Transverse colon (tissue), 4 donors: ENCODE measurements at places on chromosomes 2 and 18. TPM values are rescaled to one million over a fixed set of nuclear protein-coding genes. Genes with fewer than 3 reads are reported as not detected.

GRCh38 chr2:240320204-240320993 is 115.1 kb upstream of the GPC1 start:
- DNase-seq, result no peak

DNA sequence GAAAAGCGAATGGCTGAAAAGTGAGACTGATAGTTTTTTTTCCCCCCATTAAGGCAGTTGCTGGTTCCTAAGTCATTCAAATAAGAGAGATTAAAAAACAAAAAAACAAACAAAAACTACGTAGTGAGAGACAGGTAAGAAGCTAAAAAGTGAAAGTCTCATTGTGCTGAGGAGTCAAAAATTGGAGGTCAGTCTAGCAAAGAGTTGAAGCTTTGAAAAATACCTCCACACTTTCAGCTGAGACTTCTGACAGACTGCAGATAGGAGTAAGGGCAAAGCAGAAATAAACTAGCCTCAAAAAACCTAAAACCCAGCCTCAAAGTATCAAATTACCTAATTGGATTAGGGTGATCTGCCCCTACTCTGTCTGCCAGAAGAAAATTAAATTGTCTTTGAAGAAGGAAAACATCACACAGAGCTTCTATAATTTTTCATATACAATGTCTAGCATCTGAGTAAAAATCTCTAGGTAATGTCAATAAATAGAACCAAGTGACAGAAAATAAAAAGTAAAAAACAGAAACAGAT is 10.9 kb upstream of the EIF2AK3 start:
- no peak for DNase-seq

GRCh38 chr2:165193178-165193777 is 10.6 kb downstream of the SCN3A start:
- DNase-seq, result no peak

GRCh38 chr2:168470320-168471162 is 14.5 kb downstream of the CERS6 start:
- no peak for DNase-seq

Gene SOWAHC
- 50.5 TPM for total RNA-seq

DNA sequence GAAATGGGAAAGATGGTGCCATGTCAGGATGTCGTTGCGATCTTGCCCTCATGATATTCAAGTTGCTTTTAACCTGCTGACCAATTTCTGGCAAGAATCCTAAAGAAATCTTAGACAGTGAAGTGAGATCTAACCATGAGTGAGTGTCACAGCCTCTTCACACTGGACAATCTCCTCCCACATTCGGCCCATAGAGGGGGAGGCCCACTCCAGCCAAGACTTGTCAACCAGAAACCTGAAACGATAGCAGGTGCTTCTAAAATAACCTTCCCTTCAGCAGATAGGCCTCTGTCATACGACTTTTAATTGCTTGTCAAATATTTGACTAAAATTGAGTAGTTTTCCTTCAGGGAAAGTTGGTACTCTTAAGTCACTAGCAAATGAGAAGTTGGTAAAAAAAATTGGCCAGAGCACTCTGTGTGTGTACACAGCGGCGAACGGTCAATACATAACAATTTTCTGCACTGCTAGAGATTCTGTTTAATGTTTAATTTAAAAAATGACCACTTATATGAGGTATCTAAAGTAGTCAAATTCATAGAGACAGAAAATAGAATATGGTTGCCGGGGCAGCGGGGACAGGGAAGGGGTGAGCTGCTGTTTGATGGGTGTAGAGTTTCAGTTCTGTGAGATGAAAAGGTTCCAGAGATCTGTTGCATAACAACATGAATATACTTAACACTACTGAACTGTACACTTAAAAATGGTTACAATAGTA is 110.2 kb downstream of the VAPA start:
- DNase-seq, result no peak

DNA sequence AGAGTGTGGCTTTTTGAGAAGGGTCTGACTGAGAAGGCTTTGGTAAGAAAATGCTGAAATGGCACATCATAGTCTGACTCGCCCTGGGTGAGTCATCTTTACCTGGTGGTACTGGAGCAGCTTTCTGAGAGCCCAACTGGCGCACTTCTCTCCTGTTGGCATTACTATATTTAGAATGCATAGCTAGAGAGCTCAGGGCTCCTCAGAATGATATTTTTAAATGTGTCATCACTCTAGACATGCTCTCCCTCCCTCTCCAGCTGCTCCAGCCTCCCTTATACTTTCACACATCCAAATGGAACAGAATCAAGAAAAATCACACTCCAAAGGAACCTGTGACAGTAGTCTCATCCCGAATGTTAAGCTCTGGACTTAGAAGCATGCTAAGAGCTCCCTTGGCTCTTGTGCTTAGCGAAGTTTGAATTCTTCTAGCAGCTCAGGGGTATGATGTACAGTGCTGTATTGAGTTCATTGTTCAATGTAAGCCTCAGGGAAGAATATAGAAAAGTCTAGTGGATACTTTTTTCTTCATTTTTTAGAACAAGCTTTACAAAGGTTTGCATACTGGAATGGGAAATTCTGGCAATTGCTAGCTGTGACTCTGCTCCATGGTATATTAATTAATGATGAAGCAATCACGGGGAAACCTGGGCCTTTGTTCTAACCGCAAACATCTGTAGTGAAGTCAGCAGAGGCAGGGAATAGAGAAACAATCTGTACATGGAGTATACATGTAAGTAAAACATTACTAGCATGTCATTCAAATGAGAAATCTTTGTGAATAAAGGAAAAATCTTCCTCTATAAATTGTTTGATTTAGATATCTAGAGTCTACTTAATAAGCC is 751.2 kb upstream of the NRXN1 start:
- no peak for DNase-seq

DNA sequence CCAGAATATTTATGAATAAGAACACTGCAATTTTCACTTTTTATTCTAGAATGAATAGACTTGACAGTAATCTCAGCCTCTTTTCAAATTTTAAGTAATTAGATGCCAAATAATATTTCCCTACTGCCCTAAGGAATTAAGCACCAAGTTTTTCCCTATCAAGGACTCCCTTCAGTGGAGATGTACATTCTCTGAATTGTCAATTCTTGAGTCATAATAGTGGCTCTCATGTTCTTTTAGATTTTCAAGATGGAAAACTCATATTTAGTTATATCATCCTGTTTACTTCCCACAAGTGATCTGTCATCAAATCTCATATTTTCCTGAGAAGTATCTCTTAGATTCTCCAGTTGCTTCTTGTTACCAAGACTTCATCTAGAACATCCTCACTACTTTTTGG is 1248.9 kb upstream of the CHAC2 start:
- DNase-seq, result no peak

Gene MEIS1
- total RNA-seq, result 25.9 TPM

Gene IL1R2
- 13.5 TPM for total RNA-seq

DNA sequence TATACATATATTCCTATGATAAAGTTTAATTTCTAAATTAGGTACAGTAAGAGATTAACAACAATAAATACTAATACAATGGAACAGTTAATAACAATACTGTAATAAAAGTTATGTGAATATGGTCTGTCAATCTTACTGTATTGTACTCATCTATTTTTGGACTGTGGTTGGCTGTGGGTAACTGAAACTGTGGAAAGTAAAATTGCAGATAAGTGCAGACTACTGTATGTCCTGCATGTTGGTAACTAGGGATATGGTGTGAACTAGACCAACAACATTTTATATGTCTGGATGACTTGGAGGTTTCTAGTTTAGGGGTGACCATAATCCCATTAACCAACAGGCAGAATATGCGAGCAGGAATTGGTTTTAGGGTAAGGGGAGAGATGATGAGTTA is 23.3 kb downstream of the PHLPP1 start:
- DNase-seq, result no peak

- DNase-seq, result no peak
These were observed 24.9 kb upstream of the PID1 start for GRCh38 chr2:229296016-229296415.

Gene VAMP8
- total RNA-seq, result 113 TPM

DNA sequence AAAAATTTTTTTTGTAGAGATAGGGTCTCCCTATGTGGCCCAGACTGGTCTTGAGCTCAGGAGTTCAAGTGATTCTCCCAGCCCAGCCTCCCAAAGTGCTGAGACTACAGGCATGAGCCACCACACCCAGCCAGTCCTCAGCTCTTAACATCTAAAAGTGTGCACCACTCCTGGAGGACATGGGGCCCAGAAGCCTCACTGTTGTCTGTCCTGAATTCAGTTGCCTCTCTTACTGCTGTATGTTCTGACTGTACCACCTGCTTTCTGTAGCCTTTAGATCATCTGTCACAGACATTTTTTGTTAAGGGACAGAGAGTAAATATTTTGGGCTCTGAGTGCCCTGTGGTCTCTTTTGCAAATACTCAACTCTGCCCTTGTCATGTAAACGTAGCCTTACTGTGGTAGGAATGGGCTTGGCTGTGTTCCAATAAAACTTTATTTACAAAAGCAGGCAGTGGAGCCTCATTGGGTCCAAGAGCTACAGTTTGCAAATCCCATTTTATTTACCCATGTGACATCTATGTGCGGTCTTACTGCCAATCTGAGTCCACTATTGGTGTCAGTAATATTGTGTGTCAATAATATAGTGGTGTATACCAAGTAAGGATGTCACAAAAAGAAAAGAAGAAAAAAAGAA is 38.1 kb downstream of the TMEM37 start:
- no peak for DNase-seq

Gene TSPYL6
- total RNA-seq, result not detected

Gene CFAP65
- 0.64 TPM for total RNA-seq

DNA sequence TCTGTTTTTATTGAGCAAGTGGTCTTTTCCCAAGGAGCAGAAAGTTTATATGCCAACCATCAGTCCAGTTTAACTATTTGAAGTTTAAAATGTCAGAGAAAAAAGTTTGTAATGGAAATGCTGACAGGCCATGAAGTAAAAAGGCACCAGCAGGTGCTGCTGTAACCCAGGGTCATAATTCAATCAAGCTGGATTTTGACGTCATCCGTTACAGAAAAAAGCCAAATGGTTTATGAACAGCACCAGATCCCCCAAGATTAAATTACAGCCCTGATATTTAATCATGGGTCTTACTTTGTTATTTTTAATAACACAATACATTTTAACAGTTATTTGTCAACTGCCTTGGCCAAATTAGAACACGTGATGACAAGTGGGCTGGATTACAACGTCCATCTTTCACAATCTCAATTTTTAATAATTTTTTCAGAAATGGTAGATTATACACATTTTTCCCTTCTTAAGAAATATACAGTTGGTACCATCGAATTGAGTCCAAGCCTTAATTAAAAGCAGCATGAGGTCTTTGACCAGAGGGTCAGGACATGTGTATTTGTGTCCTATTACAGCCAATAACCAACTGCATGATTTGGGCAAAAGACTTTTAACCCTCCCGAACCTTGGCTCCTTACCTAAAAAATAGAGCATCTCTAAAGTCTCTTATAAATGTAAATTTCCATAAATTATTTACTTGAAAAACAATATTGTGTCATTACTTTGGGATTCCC is 10.0 kb downstream of the TCF4 start:
- no peak for DNase-seq

DNA sequence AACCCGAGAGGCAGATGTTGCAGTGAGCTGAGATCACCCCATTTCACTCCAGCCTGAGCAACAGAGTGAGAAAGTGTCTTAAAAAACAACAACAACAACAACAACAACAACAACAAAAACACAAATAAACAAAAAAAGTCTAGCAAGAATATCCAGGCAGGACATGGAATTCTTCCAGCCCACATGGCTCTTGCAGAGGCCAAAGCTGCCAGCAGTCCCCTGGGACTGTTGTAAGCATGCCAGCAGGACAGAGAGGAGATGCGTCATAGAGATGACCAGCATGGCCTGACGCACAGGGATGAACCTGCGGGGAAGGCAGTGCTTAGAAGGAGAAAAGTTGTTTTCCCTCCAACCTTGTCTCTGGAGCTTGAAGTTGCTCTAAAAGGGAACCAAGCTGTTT is 182.3 kb upstream of the PGAP1 start:
- DNase-seq, result peak; percentile 27

- DNase-seq, result no peak
These were observed 145.9 kb upstream of the FHL2 start for GRCh38 chr2:105544591-105545377.

GRCh38 chr18:13300029-13300428 is 81.5 kb downstream of the LDLRAD4 start:
- no peak for DNase-seq

DNA sequence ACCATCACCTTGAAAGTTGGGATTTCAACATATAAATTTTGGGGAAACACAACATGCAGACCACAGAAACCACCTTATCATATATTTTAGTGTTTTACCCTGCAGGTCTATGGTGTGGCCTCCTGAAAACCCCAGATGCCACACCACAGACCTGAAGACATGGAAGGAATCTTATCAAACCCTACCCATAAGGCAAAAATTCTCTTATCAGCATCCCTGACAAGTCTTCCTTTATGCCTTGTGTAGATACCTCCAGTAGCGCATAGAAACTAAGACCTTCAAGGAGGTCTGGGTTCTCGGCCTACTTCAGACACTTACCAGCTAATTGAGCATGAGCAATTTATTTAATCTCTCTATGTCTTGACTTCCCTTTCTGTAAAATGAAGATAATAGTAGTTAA is 59.1 kb upstream of the SLC14A2 start:
- no peak for DNase-seq

DNA sequence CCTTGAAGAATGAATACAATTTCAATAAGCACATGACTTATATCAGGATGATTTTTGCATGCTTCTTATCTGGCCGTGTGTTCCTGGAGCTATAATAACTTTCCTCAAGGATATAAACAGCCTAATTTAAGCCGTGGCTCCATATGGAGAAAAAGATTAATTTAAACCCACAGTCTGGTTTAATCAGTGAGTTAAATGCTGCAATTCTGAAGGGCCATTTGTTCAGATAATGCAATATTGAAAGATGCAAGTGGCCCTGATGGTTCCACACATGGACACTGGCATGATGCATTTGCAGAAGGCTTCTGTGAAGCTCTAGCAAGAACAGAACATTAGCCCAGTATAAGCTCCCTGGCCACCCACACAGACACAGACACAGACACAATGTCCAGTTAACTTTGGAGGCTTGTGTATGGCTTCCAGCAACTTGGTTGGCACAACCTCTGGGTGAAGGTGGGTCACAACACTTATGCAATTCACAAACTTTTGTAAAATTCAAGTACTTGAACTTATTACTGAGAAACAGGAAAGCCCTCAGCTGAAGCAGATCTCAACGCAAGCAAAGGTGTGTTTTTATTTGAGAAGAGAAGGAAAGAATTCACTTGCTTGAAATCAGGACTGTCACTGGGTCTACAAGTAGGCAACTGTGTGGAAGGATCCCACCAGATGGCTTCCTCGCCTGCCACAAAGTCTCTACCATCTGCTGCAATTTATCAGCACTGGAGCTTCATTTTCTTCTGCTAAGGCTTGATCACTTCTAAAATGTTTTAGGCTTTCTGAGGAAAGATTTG is 63.3 kb downstream of the MDH1 start:
- DNase-seq, result no peak

Gene ICA1L
- 6.2 TPM for total RNA-seq

DNA sequence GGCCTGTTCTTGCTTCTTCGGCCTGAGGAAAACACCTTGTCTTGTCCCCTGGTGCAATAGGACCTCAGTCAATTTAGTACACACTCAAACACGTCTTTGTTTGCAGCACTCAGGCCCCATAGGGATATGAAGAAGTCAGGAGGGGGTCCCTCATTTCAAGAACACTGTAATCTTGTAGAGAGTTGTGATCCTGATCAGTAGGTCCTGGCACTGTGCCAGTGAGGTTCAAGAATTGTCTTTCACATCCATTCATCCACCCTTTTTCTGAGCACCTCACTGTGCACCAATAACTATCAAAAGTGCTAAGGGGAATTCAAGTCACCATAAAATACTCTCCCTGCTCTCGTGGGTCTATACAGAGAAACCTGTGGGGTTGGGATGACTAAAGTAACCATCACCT is 131.4 kb upstream of the LHCGR start:
- DNase-seq, result no peak

GRCh38 chr2:241816431-241817121 is 7.6 kb downstream of the NEU4 start:
- DNase-seq, result no peak

GRCh38 chr2:240713928-240714746 is 22.5 kb downstream of the AQP12A start:
- no peak for DNase-seq
